ENCODE measurements at places on chromosomes 12 and 14.
A peak's percentile ranks its signal among the peaks of the same experiment; 100 is the strongest.

DNA sequence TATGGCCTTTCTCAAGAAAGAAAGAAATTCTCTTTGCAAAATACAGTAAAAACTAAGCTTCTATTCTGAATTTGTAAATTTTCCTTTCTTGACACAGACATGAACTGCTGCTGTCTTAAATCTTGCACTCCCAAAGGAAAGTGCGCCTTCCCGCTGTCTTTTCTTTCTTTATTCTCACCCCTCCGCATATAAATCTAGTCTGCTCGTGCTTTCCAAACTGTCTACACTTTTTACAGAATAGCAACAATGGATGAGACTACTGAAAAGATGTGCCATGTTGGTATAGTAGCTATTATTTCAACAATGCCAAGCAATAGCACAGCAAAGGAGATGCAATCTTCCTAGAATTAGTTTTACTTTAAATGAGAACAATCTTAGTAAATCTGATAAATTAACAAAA lies 328.8 kb upstream of the PDE3A start:
- no peak for DNase-seq

DNA sequence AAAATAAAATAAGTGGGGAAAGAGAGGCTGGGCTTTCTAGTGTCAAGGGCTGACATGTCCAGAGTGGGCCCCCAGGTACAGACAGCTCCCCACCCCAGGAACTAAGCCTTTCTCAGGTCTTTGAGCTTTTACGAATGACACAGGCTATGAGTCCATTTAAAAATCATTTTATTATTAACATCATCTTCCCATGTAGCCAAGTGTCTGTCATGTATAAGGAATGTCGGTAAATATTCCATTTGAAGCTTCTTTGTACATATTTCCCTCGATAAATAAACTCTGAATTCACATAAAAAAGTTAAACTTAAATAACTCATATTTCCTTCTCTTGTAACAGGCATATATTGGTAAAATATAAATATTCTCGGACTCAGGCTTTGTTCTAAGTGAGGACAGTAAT lies 143.6 kb downstream of the CALM1 start:
- no peak for DNase-seq

DNA sequence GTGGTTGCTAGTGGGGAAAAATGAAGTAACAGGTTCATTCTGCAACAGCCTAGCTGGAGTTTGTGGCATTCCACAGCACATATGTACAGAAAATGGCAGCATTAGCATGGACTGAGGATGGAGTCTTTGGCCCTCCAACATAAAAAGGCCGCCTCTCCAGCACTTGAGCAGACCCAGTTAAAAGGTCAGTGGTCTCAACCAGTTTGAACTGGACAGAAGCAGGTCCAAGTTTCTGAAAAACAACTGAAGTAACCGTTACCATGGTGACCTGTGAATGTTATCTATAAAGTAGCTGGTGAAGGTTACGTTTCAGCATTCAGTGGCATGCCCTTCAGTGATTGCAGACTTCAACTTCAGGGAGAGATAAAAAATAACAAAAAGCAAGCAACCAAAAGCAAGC lies 34.1 kb upstream of the OR10AD1 start:
- no peak for DNase-seq

- DNase-seq, result no peak
These were observed 2.5 kb downstream of the PACS2 start for GRCh38 chr14:105316968-105317510.

DNA sequence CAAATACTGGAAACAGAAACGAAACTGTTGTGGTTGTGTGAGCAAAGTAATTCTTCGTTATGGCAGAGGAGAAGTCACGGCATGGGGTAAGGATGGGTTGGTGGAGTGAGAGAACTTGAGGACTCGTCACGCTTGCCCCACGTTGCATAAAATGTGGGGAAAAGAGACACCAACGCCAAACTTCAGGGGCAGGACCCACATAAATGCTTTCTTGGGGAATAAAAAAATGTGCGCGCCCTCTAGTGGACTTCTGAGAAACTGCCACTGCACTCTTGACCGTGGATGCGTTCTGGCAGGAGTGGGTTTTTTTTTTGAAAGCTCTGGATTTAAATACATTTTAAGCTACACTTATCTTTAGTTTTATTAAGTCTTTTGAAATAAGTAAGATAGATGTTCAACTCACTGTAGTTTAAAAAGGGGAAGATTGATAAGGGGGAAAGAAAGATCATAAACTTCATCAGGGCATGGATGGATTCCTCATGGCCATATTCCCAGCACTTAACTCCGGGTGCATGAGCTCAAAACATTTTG lies 4.1 kb upstream of the IGF1 start:
- peak; percentile 60 for DNase-seq

- DNase-seq, result no peak
These were observed 33.0 kb downstream of the P2RX2 start for GRCh38 chr12:132651444-132652100.

- no peak for DNase-seq
These were observed 26.8 kb downstream of the EMP1 start for GRCh38 chr12:13223179-13223804.

DNA sequence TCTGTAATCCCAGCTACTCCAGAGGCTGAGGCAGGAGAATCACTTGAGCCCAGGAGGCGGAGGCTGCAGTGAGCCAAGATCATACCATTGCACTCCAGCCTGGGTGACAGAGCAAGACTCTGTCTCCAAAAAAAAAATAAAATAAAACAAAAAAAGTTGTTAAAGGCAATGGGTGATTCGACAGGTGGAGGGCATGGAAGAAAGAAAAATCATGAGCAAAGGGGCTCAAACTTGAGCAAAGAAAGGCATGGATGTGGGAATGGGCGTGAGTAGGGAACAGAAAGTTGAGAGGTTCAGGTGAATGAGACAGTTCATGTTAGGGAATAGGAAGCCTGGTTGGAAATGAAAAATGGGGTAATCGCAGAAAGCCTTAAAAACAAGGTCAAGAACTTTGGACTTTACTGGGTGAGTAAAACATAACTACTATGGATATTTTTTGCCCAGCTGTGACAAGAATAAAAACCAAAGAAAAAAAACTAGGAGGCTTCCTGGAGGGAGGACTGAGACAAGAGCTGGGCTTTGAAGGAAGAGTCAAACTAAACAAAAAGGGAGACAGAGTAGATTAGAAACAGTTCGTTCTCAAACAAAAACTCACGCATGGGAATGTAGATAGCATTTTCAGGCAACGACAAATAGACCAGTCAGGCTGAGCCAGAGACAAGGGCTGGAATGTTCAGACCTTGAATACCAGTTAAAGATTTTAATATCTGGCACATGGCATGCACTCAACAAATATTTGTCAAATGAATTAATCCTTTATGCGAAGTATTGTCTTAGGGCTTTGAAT lies 18.8 kb downstream of the PYM1 start:
- no peak for DNase-seq

GRCh38 chr14:91252871-91253794 lies 8.6 kb upstream of the GPR68 start:
- DNase-seq, result peak; percentile 57

- no peak for DNase-seq
These were observed 184.8 kb upstream of the PDE3A start for GRCh38 chr12:20183563-20183962.

DNA sequence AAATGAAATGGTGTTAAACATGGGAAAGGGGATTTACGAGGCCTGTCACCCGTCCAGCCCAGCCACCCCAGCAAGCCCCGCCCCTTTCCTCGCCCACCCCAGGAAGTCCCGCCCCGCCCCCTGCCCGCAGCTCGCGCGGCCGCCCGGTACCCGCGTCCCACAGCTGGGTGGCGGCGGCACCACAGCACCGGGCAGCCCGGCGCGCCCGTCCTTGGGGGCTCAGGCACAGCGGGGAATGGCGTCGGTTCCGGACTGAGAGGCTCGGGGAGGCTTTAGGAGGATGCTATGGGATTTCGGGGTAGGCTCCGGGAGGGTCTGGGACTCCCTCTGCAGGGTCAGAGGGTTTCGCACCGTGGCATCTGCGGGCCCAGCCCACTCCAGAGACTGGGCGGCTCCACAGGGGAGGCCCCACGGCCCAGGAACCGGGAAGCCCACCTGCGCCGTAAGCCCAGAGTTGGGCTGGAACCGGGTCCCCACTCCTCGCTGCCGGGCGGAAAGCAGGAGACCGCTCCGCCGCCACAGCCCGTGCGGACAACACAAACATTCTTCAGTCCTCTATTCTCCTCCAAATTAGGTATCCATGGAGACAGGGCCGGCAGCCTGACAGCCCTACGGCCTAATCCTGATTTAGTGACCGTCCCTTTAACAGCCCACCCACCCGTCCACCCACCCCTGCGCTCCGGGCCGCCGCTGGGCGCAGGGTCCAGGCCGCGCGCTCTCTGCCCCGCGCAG lies 1.4 kb downstream of the FIGNL2 start:
- peak; percentile 69 for DNase-seq

GRCh38 chr14:75822522-75823141 lies 159.2 kb downstream of the TGFB3 start:
- DNase-seq, result no peak

GRCh38 chr14:61470261-61470960 lies 149.0 kb downstream of the PRKCH start:
- DNase-seq, result no peak

- DNase-seq, result no peak
These were observed 6.6 kb downstream of the CARMIL3 start for GRCh38 chr14:24058260-24058950.

GRCh38 chr14:67762051-67762450 lies 54.3 kb downstream of the ZFYVE26 start:
- DNase-seq, result no peak

- DNase-seq, result peak; percentile 28
These were observed 64.8 kb downstream of the WSCD2 start for GRCh38 chr12:108193917-108194316.

- DNase-seq, result no peak
These were observed 174.8 kb downstream of the EFCAB11 start for GRCh38 chr14:89779707-89780106.

DNA sequence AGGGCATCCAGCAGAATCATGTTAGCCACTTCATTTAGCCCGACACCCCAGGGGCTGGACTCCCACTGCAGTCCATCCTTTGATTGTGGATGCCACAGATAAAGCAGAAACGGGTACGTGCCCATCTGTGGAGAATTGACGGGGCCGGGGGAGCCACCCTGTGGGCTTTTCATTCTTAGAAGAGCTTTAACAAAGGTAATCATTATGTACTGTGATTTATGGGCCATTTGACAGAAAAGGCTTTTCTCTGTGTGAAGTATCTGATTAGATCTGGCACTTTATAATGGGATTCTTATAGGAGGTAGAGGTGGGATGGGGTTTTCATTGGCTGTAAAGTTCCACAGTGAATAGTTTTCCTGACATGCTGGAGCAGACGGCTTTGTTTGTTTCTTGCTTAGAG lies 40.4 kb downstream of the AACS start:
- DNase-seq, result no peak

- peak; percentile 71 for DNase-seq
These were observed 31.4 kb upstream of the C12orf76 start for GRCh38 chr12:110079477-110080400.

- DNase-seq, result no peak
These were observed 17.8 kb upstream of the BCL7A start for GRCh38 chr12:122003651-122004611.

DNA sequence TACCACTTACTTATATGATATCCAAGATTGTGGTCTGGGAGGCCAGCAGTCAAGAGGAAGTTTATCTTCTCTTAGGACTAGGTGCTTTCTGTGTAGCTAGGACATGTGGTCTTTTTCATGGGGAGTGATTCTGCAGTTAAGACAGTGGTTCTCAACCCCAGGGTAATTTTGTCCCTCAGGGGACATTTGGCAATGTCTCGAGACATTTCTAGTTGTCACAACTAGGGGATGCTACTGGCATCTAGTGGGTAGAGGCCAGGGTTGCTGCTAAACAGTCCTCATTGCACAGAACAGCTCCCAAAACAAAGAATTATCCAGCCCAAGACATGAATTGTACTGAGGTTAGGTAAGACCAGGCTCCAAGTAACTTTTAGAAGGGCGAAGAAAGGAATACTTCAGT lies 20.0 kb downstream of the AMDHD1 start:
- no peak for DNase-seq

- no peak for DNase-seq
These were observed 7.5 kb downstream of the SLC25A29 start for GRCh38 chr14:100298551-100299237.

DNA sequence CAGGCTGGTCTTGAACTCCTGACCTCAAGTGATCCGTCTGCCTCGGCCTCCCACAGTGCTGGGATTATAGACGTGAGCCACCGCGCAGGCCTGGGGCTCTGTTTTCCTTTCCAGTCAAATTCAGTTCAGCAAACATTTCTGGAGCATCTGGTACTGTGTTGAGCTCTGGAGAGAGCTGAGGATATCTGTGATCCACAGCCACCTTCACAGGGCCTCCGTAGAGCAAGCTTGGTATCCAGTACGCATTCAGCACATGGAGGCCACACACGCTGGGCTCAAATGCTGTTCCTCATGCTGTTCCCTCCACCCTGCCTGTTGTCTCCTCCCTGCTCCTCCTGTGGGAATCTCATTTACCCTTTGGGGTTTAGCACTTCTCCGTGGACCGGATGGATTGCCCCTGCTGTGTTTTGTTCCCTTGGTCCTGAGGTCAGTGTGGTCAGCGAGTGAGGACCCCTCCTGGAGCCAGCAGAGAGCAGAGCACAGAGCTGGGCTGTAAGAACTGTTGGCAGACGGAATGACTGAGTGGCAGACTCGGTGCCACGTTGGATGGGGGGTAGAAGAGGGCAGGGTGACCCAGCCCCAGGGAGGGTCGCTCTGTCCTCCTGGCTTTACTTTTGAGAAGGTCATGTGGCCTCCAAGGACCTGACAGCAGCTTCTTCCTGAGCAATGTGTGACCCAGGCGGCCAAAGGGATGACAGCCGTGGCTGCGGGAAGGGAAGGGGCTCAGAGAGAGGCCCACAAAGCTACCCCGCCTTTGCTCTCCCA lies 891 bp downstream of the RPS6KL1 start:
- no peak for DNase-seq

- DNase-seq, result no peak
These were observed 56.3 kb downstream of the CCDC88C start for GRCh38 chr14:91361233-91361811.

DNA sequence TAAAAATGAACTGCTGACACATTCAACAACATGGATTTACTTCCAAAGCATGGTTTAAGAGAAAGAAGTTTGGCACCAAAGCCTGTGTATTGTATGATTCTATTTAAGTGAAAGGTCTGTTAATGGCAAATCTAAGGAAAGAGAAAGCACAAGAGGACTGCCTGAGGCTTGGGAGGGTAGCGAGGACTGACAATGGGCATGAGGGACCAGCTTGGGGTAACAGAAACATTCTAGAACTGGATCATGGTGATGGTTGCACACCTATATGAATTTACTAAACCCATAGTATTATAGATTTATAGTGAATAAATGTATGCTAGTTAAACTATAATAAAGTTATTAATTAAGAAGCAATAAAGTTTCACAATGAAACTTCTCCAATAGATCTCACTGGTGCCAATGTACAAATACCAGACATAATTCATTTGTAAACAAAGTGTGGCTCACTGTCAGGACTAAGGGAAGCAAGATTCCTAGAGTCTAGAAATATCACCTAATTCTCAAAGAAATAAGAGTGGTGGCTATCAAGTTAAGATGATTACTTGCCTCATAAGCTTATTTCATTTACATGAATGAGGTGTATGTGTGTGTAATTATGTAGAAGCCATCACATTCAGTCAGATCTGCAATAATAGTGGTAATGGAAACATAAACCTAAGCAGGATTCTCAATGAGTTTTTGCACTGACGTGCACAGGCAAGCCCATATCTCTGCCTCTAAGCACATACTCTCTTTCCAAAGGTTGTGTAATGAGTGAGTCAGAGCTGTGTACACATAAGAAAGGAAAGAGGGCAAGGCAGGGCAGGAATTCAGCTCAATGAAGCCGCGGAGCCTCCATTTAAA lies 353.4 kb downstream of the KCNH5 start:
- DNase-seq, result no peak
